ENCODE measurements at places on chromosomes 3 and 15.

GRCh38 chr3:55576621-55577388 lies 89.7 kb upstream of the WNT5A start:
- no peak for DNase-seq
- no peaks in the 10 kb centered on the region for H3K27me3 ChIP-seq

DNA sequence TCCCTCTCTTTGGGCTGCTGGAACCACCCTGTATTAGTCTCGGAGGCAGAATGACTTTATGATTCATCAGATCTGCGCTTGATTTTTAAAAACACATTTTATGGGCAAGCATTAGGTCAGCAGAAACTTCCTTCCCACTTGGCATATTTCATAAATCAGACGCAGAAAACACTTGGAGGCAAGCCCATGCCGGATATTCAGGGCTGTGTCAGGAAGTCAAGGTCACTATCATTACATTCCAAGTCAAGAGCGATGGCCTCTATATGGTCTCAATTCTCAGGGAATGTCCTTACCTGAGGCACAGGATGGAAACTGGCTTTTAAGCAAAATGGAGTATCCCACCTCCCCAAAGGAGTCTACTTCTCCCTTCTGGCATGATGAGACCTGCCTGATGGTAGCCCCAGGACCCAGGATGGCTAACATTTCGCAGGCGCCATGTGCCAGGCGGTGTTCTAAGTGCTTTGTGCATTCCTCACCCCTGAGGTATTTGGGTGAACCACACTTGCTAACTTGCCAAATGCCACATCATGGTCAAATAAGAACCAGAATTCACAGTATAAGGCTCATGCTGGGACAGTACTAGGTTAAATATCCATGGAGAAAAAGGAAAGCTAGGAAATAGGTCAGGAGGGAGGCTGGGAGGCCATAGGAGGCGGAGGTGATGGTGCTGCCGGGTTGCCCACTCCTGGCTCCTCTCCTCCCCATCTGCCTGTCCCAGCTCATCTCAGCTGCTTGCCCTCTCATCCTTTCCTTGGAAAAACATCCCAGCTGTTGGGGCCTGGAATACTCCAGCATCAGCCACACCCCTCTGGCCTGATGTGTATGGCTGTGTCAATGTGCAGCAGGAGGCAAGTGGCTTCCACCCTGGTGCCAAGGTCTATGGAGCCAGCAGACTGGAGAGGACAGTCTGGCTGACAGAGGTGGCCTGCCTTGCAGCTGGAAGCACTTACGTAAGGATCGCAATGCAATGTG lies 18.8 kb downstream of the BCL2L10 start:
- H3K4me3 ChIP-seq: no peak overlapping the region
- H3K27me3 ChIP-seq: peaks cover 8% of the 10 kb centered on the region
- no peaks in the 10 kb centered on the region for H3K4me1 ChIP-seq
- no peak overlapping the region for H3K27ac ChIP-seq
- H3K36me3 ChIP-seq: no peaks in the 10 kb centered on the region
- DNase-seq: no peak

DNA sequence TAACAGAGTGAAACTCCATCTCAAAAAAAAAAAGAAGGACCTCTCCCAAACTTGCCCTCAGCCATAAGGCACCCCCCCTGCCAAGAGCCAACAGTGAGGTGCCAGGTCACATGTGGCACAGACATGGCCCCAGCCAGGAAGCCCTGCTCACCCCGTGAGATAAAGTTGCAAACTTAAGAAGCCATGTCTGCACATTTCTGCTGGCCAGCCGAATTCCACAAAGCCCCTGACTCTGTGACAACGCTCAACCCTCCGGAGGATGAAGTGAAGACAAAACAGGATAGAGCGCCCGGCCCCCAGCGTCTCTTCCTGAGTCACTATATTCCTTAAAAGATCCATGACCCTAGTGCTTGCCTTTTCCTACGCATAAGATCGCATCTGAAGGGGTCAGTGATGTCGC lies 188.1 kb downstream of the XXYLT1 start:
- no peaks in the 10 kb centered on the region for H3K4me1 ChIP-seq
- no peak for DNase-seq

GRCh38 chr3:187909866-187910265 lies 164.6 kb upstream of the BCL6 start:
- H3K36me3 ChIP-seq: no peaks in the 10 kb centered on the region
- no peak overlapping the region for H3K27ac ChIP-seq
- no peaks in the 10 kb centered on the region for H3K4me1 ChIP-seq
- no peak overlapping the region for H3K4me3 ChIP-seq

DNA sequence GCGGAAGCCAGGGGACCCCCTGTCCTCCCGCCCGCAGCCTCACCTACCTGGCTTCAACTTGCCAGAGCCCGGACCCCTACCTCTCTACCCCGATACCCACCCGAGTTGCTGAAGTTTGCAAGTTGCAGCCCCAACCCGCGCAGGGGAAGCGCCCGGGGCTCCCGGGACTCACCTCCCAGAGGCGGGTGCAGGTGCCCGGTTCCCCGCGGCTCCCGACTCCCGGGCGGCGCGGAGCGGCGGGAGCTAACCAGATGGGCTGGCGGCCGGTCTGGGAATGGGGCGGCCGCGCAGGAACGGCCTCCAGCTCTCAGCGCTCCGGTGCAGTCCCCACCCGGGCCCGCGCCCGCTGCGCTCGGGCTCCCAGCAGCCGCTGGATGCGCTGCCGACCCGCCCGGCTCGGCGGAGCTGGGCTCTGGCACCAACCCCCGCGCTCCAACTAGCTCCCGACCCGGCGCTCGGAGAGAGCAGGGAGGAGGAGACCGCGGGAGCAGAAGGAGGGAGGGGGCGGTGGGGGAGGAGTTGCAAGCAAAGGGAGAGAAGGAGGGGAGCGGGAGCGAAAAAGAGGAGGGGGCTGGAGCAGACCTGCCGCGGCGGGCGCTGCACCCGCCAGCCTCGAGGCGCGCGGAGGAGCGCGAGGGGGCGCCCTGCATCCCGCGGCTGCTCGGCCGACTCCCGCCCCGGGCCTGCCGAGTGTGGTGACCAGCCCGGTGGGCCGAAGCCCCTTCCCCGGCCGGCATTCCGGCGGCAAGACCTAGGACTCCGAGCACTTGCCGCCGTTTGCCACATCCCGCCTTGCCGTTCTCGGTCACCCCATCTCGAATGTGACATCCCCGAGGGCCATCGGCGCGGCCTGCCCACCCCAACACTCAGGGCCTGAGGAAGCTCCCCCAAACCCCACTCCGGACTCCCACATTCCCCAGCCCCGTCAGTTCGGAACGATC lies at the start of gene SEMA5B:
Gene SEMA5B (minus strand): TSS at position 472 of the 941 bp plus-strand sequence. CDS start 66,500 bp downstream, outside the sequence.
- peak within 1 kb of the TSS; percentile 93 for H3K4me3 ChIP-seq
- peaks cover 23% of the 10 kb centered on the region for H3K4me1 ChIP-seq
- DNase-seq: no peak
- H3K36me3 ChIP-seq: no peaks in the 10 kb centered on the region
- peaks cover 8% of the 10 kb centered on the region for H3K27me3 ChIP-seq

GRCh38 chr15:39588531-39589192 lies 7.8 kb downstream of the THBS1 start:
- no peak overlapping the region for H3K27ac ChIP-seq
- no peaks in the 10 kb centered on the region for H3K27me3 ChIP-seq

DNA sequence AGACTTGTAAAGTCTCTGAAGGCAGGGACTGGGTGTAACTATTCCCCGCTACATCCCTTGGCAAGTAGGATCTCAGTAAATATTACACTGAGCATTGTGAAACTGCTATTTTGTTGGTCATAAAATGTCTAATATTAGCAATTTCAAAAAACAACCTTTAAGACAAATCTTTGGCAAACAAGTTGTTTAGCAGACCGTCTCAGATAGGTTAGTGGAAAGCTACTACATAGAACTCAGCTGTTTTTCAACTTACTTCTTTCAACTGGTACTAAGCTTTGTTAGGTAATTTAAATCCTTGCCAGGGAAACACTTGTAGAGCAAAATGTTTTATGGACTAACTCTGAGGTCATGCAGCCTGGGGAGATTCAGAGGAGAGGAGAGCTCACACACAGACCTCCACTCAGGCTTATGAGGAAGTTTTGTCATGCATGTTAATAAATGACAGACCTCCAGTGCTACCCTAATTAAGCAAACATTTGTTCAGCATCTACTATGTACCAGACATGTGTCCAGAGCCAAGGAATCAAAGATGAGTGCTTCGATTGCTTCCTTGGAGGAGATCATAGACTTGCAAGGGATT lies 61.6 kb upstream of the STAC start:
- no peaks in the 10 kb centered on the region for H3K4me1 ChIP-seq
- no peaks in the 10 kb centered on the region for H3K36me3 ChIP-seq
- no peak overlapping the region for H3K27ac ChIP-seq
- no peak for DNase-seq
- no peaks in the 10 kb centered on the region for H3K27me3 ChIP-seq

- no peak overlapping the region for H3K4me3 ChIP-seq
- H3K36me3 ChIP-seq: no peaks in the 10 kb centered on the region
- no peaks in the 10 kb centered on the region for H3K27me3 ChIP-seq
- H3K27ac ChIP-seq: no peak overlapping the region
- DNase-seq: no peak
These were observed 419.8 kb upstream of the WNT5A start for GRCh38 chr3:55906896-55907295.

GRCh38 chr3:119643528-119643927 lies 16.9 kb downstream of the POPDC2 start:
- H3K27me3 ChIP-seq: no peaks in the 10 kb centered on the region
- H3K27ac ChIP-seq: no peak overlapping the region
- no peak overlapping the region for H3K4me3 ChIP-seq
- H3K4me1 ChIP-seq: peaks cover 4% of the 10 kb centered on the region
- no peak for DNase-seq
- H3K36me3 ChIP-seq: peaks cover 10% of the 10 kb centered on the region

GRCh38 chr3:22122567-22122966 lies 371.6 kb upstream of the ZNF385D start:
- H3K4me1 ChIP-seq: no peaks in the 10 kb centered on the region
- no peak overlapping the region for H3K27ac ChIP-seq
- H3K27me3 ChIP-seq: no peaks in the 10 kb centered on the region
- H3K36me3 ChIP-seq: no peaks in the 10 kb centered on the region

GRCh38 chr15:99070208-99070607 lies 34.7 kb upstream of the SYNM start:
- H3K4me3 ChIP-seq: no peak overlapping the region
- no peaks in the 10 kb centered on the region for H3K36me3 ChIP-seq
- no peak for DNase-seq

GRCh38 chr3:66673293-66673692 lies 172.5 kb upstream of the LRIG1 start:
- no peak for DNase-seq
- H3K4me1 ChIP-seq: no peaks in the 10 kb centered on the region
- H3K4me3 ChIP-seq: no peak overlapping the region
- H3K27ac ChIP-seq: no peak overlapping the region

- no peaks in the 10 kb centered on the region for H3K4me1 ChIP-seq
- no peak overlapping the region for H3K4me3 ChIP-seq
- H3K27me3 ChIP-seq: no peaks in the 10 kb centered on the region
- no peak overlapping the region for H3K27ac ChIP-seq
These were observed 62.0 kb upstream of the ATP2C1 start for GRCh38 chr3:130831719-130832400.

GRCh38 chr3:188491276-188491687 lies 337.3 kb downstream of the LPP start:
- H3K36me3 ChIP-seq: no peaks in the 10 kb centered on the region
- no peaks in the 10 kb centered on the region for H3K4me1 ChIP-seq
- no peak for DNase-seq
- H3K27ac ChIP-seq: no peak overlapping the region
